ENCODE measurements at places on chromosomes 7 and 10. TPM values are rescaled to one million over a fixed set of nuclear protein-coding genes. Genes with fewer than 3 reads are reported as not detected.

LIPK gene
- not detected for total RNA-seq

DNAJC9 gene
- 25.7 TPM for total RNA-seq

AKR1D1 gene
- not detected for total RNA-seq

ANKRD22 gene
- not detected for total RNA-seq

SLC4A2 gene
- 89.1 TPM for total RNA-seq

Measured in smooth muscle cell of the coronary artery (primary cell).